NCI-H1694 treated with DMSO at 0.1 percent for 48 hours (cell line): ENCODE measurements at places on chromosomes 1 and 21.

- no peak for DNase-seq
Measured at GRCh38 chr1:4655674-4656532, 1.5 kb downstream of the AJAP1 start.

- DNase-seq: no peak
Measured at GRCh38 chr1:67724928-67725560, 40.0 kb downstream of the GADD45A start.

DNA sequence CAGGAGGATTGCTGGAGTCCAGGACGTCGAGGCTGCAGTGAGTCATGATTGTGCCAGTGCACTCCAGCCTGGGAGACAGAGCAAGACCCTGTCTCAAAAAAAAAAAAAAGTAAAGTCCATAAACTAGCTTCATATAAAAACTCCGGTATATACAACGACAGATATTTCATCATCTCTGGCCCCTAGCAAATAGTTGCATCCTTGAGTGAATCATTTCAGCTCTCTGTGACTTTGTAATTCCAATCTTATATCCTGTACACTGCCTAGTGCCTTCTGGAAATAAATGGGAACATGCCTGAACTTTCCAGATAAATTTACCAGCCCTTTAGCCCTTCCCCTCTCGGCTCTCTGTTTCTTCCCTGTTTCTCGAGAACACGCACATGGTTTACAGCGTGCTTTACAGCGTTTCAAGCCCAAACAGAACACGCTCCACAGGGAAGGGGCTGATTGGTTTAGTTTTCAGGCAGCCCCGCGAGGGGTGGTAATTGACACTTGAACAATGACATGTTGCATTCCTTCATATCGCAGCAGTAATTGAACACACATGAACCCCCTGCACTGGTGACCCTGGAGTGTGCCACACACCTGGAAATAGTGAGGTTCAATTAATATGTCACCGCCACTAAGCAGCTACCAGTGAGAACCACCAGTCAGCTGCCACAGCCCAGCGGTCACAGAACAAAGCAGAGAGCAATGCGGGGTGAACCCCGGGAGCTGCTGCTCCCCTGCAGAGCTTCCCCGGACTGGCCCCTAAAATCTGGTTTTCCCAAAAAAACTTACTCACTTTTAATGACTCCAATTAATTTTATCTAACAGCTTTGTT is 35.7 kb upstream of the SIM2 start:
- no peak for DNase-seq

GRCh38 chr1:159737238-159737916 is 23.0 kb upstream of the CRP start:
- DNase-seq: no peak

- no peak for DNase-seq
Measured at GRCh38 chr1:153587314-153587713, 21.7 kb upstream of the S100A2 start.

DNA sequence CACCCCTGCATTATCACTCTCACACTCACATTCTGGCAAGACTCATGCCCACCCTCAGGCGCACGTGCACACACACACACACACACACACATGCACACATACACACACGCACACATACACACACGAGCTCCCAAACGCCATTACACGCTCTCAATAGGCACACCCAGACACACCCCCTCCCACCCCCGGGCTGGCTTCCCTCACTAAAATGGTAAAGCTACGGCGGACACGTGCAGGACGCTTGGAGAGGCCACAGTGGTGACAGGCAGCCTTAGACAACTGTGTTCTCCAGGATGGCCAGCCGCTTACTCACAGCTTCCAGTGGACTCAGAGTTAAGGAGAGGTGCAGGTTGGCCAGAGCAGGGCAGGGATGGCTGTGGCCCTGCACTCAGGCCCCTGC is 10.1 kb downstream of the MATN1 start:
- DNase-seq: no peak

GRCh38 chr1:113058941-113059706 is 13.9 kb upstream of the LRIG2 start:
- DNase-seq: no peak

- DNase-seq: no peak
Measured at GRCh38 chr1:168714012-168714411, 15.0 kb downstream of the DPT start.

DNA sequence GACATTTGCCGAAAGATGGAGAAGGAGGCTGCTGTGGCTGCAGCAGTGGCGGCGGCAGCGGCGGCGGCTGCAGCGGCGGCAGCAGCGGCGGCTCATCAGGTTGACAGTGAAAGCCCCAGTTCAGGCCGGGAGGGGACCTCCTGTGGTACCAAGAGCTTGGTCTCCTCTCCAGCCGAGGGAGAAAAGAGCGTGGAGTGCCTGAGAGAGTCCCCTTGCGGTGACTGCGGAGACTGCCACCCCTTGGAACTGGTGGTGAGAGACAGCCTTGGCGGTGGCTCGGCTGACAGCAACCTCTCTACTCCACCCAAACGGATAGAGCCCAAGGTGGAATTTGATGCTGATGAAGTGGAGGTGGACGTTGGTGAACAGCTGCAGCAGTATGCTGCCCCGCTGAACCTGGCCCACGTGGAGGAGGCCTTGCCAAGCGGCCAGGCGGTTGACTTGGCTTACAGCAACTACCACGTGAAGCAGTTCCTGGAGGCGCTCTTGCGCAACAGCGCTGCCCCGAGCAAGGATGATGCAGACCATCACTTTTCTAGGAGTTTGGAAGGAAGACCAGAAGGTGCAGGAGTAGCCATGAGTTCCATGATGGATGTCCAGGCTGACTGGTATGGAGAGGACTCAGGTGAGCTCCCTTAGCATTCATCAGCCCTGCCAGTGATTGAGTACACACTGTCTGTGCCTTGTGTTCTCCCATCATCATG is 6.3 kb downstream of the ZBTB8B start:
- DNase-seq: no peak

GRCh38 chr1:19458815-19459417 is 26.4 kb downstream of the CAPZB start:
- no peak for DNase-seq

GRCh38 chr1:63063367-63063766 is 259.0 kb upstream of the FOXD3 start:
- DNase-seq: no peak

- no peak for DNase-seq
Measured at GRCh38 chr1:217617126-217617525, 13.8 kb downstream of the GPATCH2 start.
